ENCODE measurements at places on chromosomes 12 and 14. TPM values are rescaled to one million over a fixed set of nuclear protein-coding genes. Genes with fewer than 3 reads are reported as not detected.
A peak's percentile ranks its signal among the peaks of the same experiment; 100 is the strongest.

The C12orf50 gene
- total RNA-seq: not detected

- no peak overlapping the region for H3K4me3 ChIP-seq
- no peak for DNase-seq
- H3K36me3 ChIP-seq: no peaks in the 10 kb centered on the region
- peaks cover 7% of the 10 kb centered on the region for H3K4me1 ChIP-seq
Measured at GRCh38 chr12:52351196-52352059, 15.9 kb downstream of the KRT85 start.

- H3K27ac ChIP-seq: peak overlapping the region; percentile 76
- no peak for DNase-seq
- H3K4me3 ChIP-seq: no peak overlapping the region
- no peaks in the 10 kb centered on the region for H3K27me3 ChIP-seq
- peaks cover 34% of the 10 kb centered on the region for H3K4me1 ChIP-seq
- H3K36me3 ChIP-seq: peaks cover 40% of the 10 kb centered on the region
Measured at GRCh38 chr12:123267335-123267920, 4.2 kb downstream of the CDK2AP1 start.

GRCh38 chr12:121748571-121749265 is 36.2 kb downstream of the TMEM120B start:
- DNase-seq: no peak
- no peaks in the 10 kb centered on the region for H3K27me3 ChIP-seq
- no peak overlapping the region for H3K27ac ChIP-seq

GRCh38 chr12:49912345-49913255 is 8.9 kb upstream of the FAIM2 start:
- H3K4me1 ChIP-seq: no peaks in the 10 kb centered on the region
- H3K27ac ChIP-seq: no peak overlapping the region
- no peak overlapping the region for H3K4me3 ChIP-seq
- H3K27me3 ChIP-seq: no peaks in the 10 kb centered on the region
- no peak for DNase-seq

The SRGAP1 gene
- total RNA-seq: 6.7 TPM

GRCh38 chr14:90381999-90382451 is 14.8 kb upstream of the CALM1 start:
- peak overlapping the region; percentile 99 for H3K27ac ChIP-seq
- no peaks in the 10 kb centered on the region for H3K36me3 ChIP-seq
- H3K4me1 ChIP-seq: peaks cover 23% of the 10 kb centered on the region

GRCh38 chr12:52821826-52822660 is 8.1 kb upstream of the KRT4 start:
- no peak overlapping the region for H3K27ac ChIP-seq
- peaks cover 45% of the 10 kb centered on the region for H3K27me3 ChIP-seq
- peaks cover 7% of the 10 kb centered on the region for H3K4me1 ChIP-seq
- DNase-seq: no peak
- H3K4me3 ChIP-seq: no peak overlapping the region

DNA sequence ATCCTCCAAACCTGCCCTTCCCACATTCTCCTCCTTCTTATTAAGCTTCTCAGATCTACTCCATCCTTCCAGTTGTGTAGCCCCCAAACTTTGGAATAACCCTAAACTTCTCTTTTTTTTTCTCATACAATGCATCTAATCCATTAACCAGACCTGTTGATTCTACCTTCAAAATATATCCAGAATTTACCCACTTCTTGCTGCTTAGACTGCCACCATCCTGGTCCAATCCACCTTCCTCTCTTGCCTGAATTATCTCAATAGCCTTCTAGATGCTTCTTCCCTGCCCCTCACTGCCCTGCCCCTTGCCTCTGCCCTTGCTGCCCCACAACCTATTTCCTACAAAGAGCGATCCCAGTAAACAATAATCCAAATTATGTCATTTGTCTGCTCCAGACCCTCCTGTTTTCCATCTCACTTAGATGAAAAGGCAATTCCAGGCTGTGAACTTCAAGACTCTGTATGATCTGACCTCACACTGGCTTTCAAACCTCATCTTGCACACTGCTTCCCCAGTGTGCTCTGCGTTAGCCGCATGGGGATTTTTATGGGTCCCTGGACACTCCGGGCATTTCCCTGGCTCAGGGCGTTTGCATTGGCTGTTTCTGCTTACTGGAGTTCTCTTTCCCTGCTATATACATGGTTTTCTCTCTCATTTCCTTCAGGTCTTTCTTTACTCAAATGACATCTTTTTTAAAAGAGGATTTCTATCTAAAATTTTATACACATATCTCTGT is 42.6 kb upstream of the HIF1A start:
- no peak for DNase-seq
- no peaks in the 10 kb centered on the region for H3K27me3 ChIP-seq
- no peak overlapping the region for H3K4me3 ChIP-seq
- H3K27ac ChIP-seq: no peak overlapping the region
- H3K36me3 ChIP-seq: no peaks in the 10 kb centered on the region

- no peaks in the 10 kb centered on the region for H3K27me3 ChIP-seq
- DNase-seq: no peak
- H3K36me3 ChIP-seq: peaks cover 27% of the 10 kb centered on the region
- no peak overlapping the region for H3K4me3 ChIP-seq
- peaks cover 43% of the 10 kb centered on the region for H3K4me1 ChIP-seq
Measured at GRCh38 chr12:122366685-122367475, 55.6 kb downstream of the CLIP1 start.

DNA sequence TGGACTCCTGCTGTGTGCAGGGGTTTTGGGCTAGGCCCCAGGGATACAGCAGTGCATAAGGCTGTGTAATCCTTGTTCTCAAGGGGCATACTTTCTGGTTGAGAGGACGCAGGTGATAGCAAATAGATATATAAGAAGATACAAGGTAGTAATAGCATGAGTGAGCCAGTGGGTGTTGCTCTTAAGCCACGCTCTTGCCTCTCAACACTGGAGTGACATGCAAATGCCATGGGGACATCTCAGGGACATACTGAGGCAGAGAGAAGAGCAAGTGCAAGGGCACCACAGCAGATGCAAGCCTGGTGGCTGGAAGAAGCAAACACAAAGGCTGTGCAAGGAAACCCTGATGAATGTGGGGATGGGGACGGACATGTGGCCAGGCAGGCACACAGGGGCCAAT is 223.3 kb downstream of the CHST11 start:
- DNase-seq: no peak
- H3K4me1 ChIP-seq: peaks cover 41% of the 10 kb centered on the region
- H3K4me3 ChIP-seq: no peak overlapping the region
- H3K27ac ChIP-seq: no peak overlapping the region
- no peaks in the 10 kb centered on the region for H3K27me3 ChIP-seq

GRCh38 chr14:49036984-49037516 is 549.1 kb downstream of the RPS29 start:
- H3K36me3 ChIP-seq: no peaks in the 10 kb centered on the region
- DNase-seq: no peak
- no peak overlapping the region for H3K27ac ChIP-seq
- H3K27me3 ChIP-seq: no peaks in the 10 kb centered on the region

DNA sequence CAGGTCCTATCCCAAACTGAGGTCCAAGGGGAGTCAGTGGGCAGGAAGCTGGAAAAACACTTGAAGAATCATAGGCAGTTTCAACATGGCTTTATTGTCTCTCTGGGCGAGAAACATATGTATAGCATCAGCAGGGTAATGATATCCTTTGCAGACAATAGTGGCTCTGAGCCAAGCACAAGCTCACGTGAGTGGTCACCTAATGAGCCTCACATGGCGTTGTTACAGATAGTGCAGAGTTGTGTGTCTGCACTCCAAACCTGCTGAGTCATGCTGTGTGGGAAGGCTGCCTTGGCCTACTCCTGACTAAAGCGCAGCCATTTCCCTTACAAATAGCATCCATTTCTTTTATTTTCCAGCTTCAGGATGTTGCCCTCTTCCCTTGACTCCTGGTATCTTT is 105.2 kb upstream of the SYT1 start:
- no peaks in the 10 kb centered on the region for H3K4me1 ChIP-seq
- no peaks in the 10 kb centered on the region for H3K27me3 ChIP-seq
- no peak for DNase-seq
- no peaks in the 10 kb centered on the region for H3K36me3 ChIP-seq
- H3K4me3 ChIP-seq: no peak overlapping the region
- no peak overlapping the region for H3K27ac ChIP-seq

DNA sequence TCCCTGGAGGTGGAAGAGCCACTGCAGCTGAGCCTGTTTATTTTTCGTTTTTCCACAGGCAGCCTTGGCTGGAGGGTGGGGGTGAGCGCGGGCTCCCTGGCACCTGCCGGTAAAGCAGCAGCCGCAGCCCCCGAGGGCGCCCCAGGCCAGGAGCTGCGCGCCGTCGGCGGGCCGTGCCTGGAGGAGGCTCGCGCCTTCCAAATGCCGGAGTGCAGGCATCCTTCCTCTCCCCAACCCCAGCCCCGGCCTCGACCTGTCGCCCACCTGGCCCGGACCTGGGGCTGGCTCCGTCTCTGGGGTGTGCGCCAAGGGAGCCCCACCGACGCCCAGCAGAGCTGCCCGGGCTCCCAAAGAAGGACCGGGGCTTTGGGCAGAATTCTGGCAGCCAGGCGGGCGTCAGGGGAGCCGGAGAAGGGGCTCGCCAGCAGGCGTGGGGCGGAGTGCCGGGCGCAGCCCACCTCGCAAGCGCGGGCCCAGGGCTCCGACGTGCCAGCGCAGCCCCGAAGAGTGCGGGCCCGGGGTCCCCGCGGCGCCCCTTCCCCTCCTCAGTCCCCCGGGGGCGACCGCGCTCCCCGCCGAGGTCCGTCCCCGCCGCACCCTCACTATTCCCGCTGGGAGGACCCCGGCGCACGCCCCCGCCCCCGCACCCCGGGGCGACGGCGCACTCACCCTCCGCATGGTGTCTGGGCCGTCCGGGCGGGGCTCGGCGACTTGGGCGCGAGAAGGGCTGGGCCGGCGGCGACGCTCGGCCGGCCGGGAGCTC is 130.3 kb downstream of the NDUFA12 start:
- no peaks in the 10 kb centered on the region for H3K36me3 ChIP-seq
- H3K27ac ChIP-seq: no peak overlapping the region
- peaks cover 29% of the 10 kb centered on the region for H3K4me1 ChIP-seq
- H3K4me3 ChIP-seq: peak overlapping the region; percentile 60

The GLI1 gene
- 0.21 TPM for total RNA-seq

The STON2 gene
- total RNA-seq: 34.3 TPM

- H3K36me3 ChIP-seq: peaks cover 8% of the 10 kb centered on the region
- H3K27me3 ChIP-seq: no peaks in the 10 kb centered on the region
Measured at GRCh38 chr14:35594616-35595015, 60.7 kb downstream of the INSM2 start.

The CAPZA3 gene
- total RNA-seq: not detected

DNA sequence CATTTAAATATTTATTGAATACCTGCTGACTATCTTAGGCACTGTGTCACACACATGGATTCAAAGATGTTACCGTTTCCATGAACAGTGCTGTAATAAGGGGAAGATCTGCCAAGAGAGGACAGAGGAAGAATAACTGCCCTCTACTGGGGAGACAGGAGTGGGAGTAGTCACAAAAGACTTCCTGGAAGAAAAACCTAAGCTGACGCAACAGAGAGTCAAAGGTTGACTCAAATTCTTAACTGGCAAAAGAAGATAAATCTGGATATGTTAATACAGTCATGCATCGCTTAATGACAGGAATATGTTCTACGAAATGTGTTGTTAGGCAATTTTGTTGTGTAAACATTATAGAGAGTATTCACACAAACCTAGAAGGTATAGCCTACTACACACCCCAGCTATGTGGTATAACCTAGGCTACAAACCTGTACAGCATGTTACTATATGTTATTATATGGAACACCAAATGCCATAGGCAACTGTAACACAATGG is 51.5 kb downstream of the DCAF5 start:
- H3K36me3 ChIP-seq: peaks cover 36% of the 10 kb centered on the region
- H3K27me3 ChIP-seq: no peaks in the 10 kb centered on the region
- H3K27ac ChIP-seq: no peak overlapping the region
- no peak for DNase-seq

The CLEC1B gene
- 0.95 TPM for total RNA-seq

DNA sequence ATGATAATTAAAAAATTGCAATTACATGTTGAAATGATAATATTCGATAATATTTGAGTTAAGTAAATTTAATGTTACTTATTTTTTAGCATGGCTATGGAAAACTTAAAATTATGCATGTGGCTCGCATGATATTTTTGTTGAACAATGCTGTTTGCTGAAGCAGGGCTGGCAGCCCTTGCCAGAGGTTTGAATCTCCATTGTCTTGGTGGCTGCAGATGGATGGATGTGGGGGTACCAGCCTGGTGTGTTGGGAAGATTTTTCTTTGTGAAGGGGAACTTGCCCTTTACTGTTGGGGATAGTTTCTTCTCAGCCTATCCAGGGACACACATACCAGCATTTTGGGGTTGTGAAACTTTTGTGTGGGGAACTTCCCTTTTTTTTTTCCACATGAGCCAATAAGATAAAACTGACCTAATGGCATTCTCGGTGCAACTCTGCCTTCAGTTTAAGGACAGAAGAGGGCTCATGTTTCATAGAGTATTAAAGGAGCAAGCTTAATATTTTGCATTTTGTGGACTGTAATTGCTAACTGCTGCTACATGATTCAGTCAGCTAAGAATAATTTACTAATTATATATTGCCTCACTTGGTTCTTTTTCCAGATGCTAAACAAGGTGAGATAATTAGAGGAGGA is 8.8 kb downstream of the RASSF3 start:
- H3K36me3 ChIP-seq: peaks cover 8% of the 10 kb centered on the region
- H3K4me1 ChIP-seq: peaks cover 76% of the 10 kb centered on the region
- H3K27ac ChIP-seq: no peak overlapping the region
- no peak for DNase-seq

GRCh38 chr12:3035815-3036702 is 41.1 kb upstream of the TSPAN9 start:
- H3K27me3 ChIP-seq: no peaks in the 10 kb centered on the region
- H3K4me1 ChIP-seq: peaks cover 11% of the 10 kb centered on the region
- peaks cover 41% of the 10 kb centered on the region for H3K36me3 ChIP-seq
- no peak for DNase-seq

DNA sequence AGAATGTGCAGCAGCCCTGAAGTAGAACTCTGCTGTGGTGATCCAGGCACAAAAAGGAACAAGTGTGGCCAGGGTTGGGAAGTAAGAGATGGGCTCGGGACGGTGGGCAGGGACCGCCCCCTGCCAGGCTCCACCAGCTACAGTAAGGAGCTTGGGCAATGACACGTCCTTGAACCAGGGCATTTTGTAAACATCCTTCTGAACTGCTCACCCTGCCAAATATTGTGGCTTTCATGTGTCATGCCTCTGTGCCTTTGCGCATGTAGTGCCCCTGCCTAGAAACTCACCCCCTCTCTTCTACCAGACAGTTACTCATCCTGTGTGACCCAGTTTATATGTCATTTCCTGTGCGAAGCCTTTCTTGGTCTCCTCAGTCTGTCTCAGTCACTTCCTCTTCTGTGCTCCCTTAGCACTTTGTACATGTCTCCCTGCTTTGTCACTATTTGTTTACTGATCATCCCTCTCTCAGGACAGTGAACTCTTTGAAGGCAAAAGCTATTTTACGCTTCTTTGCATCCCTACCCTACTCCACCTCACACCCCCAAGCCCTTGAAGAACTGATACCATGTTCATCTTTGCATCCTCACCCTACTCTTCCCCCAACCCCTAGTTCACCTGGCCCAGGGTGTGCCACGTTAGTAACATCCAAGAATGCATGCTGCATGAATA is 108.9 kb upstream of the PLEKHG7 start:
- no peak overlapping the region for H3K4me3 ChIP-seq
- peak; percentile 54 for DNase-seq
- peak overlapping the region; percentile 67 for H3K27ac ChIP-seq
- H3K4me1 ChIP-seq: no peaks in the 10 kb centered on the region

- DNase-seq: no peak
- no peak overlapping the region for H3K27ac ChIP-seq
- no peak overlapping the region for H3K4me3 ChIP-seq
- peaks cover 12% of the 10 kb centered on the region for H3K4me1 ChIP-seq
Measured at GRCh38 chr14:77184396-77185092, 2.9 kb downstream of the TMEM63C start.

GRCh38 chr12:92784797-92785562 is 82.2 kb downstream of the PLEKHG7 start:
- peaks cover 4% of the 10 kb centered on the region for H3K36me3 ChIP-seq
- H3K4me3 ChIP-seq: no peak overlapping the region
- no peak for DNase-seq
- H3K27ac ChIP-seq: no peak overlapping the region
- no peaks in the 10 kb centered on the region for H3K27me3 ChIP-seq
